ENCODE measurements at places on chromosomes 11 and 22.

- H3K4me3 ChIP-seq = no peak overlapping the region
- H3K27ac ChIP-seq = peak overlapping the region; percentile 74
- no peak for DNase-seq
- peaks cover 9% of the 10 kb centered on the region for H3K27me3 ChIP-seq
These were observed 3.9 kb upstream of the PLA2G3 start for GRCh38 chr22:31144223-31144622.

- DNase-seq = no peak
- peaks cover 49% of the 10 kb centered on the region for H3K4me1 ChIP-seq
- H3K27ac ChIP-seq = peak overlapping the region; percentile 85
- H3K4me3 ChIP-seq = no peak overlapping the region
- no peaks in the 10 kb centered on the region for H3K27me3 ChIP-seq
These were observed 5.2 kb downstream of the USP2 start for GRCh38 chr11:119376197-119376847.

GRCh38 chr22:49088801-49089791, 738.6 kb downstream of the BRD1 start:
- H3K27ac ChIP-seq = no peak overlapping the region
- no peaks in the 10 kb centered on the region for H3K36me3 ChIP-seq
- no peak overlapping the region for H3K4me3 ChIP-seq
- H3K27me3 ChIP-seq = no peaks in the 10 kb centered on the region
- H3K4me1 ChIP-seq = no peaks in the 10 kb centered on the region

- H3K36me3 ChIP-seq = no peaks in the 10 kb centered on the region
- H3K4me1 ChIP-seq = no peaks in the 10 kb centered on the region
- H3K4me3 ChIP-seq = no peak overlapping the region
- H3K27ac ChIP-seq = no peak overlapping the region
- DNase-seq = no peak
These were observed 1062.1 kb downstream of the BRD1 start for GRCh38 chr22:48765595-48765994.

GRCh38 chr11:42524534-42525227, 787.1 kb upstream of the API5 start:
- H3K27ac ChIP-seq = no peak overlapping the region
- H3K4me3 ChIP-seq = no peak overlapping the region
- H3K4me1 ChIP-seq = no peaks in the 10 kb centered on the region
- no peaks in the 10 kb centered on the region for H3K27me3 ChIP-seq
- H3K36me3 ChIP-seq = no peaks in the 10 kb centered on the region
- no peak for DNase-seq

- DNase-seq = no peak
- H3K27ac ChIP-seq = no peak overlapping the region
- no peaks in the 10 kb centered on the region for H3K36me3 ChIP-seq
- H3K4me3 ChIP-seq = no peak overlapping the region
These were observed 91.6 kb upstream of the B3GAT1 start for GRCh38 chr11:134503596-134503995.

- DNase-seq = no peak
- peaks cover 70% of the 10 kb centered on the region for H3K4me1 ChIP-seq
- no peaks in the 10 kb centered on the region for H3K27me3 ChIP-seq
These were observed 10.1 kb downstream of the ACO2 start for GRCh38 chr22:41478891-41479521.

GRCh38 chr11:15988016-15988550, 368.3 kb downstream of the SOX6 start:
- no peak for DNase-seq
- H3K27me3 ChIP-seq = no peaks in the 10 kb centered on the region
- H3K27ac ChIP-seq = no peak overlapping the region
- H3K36me3 ChIP-seq = no peaks in the 10 kb centered on the region
- no peak overlapping the region for H3K4me3 ChIP-seq

- peaks cover 51% of the 10 kb centered on the region for H3K4me1 ChIP-seq
- no peaks in the 10 kb centered on the region for H3K27me3 ChIP-seq
- no peak overlapping the region for H3K27ac ChIP-seq
- no peak for DNase-seq
- H3K4me3 ChIP-seq = no peak overlapping the region
These were observed 674 bp upstream of the BAIAP2L2 start for GRCh38 chr22:38110863-38111852.

DNA sequence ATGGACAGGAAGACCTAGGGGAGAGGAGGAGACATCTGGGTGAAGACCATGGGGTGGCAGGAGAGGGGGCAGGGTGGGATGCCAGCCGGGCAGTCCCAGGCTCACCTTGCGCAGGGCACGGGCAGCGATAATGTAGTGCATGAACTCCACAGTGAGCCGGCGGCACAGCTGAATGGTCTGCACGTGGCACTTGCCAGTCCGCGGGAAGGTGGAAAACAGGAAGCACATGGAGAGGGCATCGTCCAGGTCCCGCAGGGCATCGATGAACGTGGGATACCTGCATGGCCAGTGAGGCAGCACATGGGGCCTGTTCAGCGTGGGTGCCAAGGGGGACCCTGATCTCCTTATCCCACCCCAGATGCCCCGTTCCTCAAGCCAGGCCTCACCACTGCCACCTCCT, 7.3 kb downstream of the PES1 start:
- H3K4me1 ChIP-seq = no peaks in the 10 kb centered on the region
- peaks cover 88% of the 10 kb centered on the region for H3K36me3 ChIP-seq
- H3K27me3 ChIP-seq = no peaks in the 10 kb centered on the region
- no peak overlapping the region for H3K4me3 ChIP-seq
- no peak overlapping the region for H3K27ac ChIP-seq
- DNase-seq = no peak

GRCh38 chr11:134482865-134483264, 70.8 kb upstream of the B3GAT1 start:
- no peaks in the 10 kb centered on the region for H3K27me3 ChIP-seq
- no peak overlapping the region for H3K4me3 ChIP-seq
- no peak overlapping the region for H3K27ac ChIP-seq
- DNase-seq = no peak
- no peaks in the 10 kb centered on the region for H3K36me3 ChIP-seq

- H3K36me3 ChIP-seq = no peaks in the 10 kb centered on the region
- no peak overlapping the region for H3K27ac ChIP-seq
- peaks cover 12% of the 10 kb centered on the region for H3K4me1 ChIP-seq
- no peaks in the 10 kb centered on the region for H3K27me3 ChIP-seq
- no peak overlapping the region for H3K4me3 ChIP-seq
- DNase-seq = no peak
These were observed 143.8 kb downstream of the ST3GAL4 start for GRCh38 chr11:126499131-126499752.

- H3K4me1 ChIP-seq = no peaks in the 10 kb centered on the region
- no peak overlapping the region for H3K27ac ChIP-seq
- H3K36me3 ChIP-seq = no peaks in the 10 kb centered on the region
- H3K27me3 ChIP-seq = peaks cover 25% of the 10 kb centered on the region
These were observed 6.0 kb downstream of the SYT9 start for GRCh38 chr11:7257724-7258123.
